ENCODE measurements at places on chromosomes 13 and 19. TPM values are rescaled to one million over a fixed set of nuclear protein-coding genes. Genes with fewer than 3 reads are reported as not detected.

DNA sequence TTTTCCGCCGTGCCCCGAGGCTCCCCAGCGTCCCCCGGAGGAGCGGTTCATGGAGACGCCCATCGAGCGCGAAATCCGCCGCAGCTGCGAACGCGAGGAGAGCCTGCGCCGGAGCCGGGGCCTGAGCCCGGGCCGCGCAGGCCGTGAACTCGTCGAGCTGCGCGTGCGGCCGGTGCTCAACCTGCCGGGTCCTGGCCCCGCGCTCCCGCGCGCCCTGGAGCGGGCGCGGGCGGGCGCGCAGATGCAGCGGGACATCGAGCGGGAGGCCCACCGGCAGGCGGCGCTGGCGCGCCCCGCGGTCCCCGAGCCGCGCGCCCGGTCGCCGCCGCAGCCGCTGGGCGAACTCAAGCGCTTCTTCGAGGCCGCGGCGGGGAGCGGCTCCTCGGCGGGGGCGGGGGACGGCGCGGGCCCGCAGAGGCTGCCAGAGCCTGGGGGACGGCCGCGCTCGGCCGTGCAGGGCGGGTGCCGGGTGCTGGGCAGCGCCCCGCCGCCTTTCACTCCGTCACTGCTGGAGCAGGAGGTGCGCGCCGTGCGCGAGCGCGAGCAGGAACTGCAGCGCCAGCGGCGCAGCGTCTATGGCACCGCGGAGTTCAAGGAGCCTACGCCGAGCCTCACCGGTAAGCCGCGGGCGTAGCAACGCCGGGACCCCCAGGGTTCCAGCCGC is 807 bp downstream of the MISP3 start:
- peak; percentile 82 for DNase-seq

- DNase-seq, result no peak
These were observed 186.2 kb upstream of the PCDH9 start for GRCh38 chr13:67416047-67416925.

GRCh38 chr13:68984688-68985319 is 1122.8 kb upstream of the ATXN8OS start:
- peak; percentile 10 for DNase-seq

DNA sequence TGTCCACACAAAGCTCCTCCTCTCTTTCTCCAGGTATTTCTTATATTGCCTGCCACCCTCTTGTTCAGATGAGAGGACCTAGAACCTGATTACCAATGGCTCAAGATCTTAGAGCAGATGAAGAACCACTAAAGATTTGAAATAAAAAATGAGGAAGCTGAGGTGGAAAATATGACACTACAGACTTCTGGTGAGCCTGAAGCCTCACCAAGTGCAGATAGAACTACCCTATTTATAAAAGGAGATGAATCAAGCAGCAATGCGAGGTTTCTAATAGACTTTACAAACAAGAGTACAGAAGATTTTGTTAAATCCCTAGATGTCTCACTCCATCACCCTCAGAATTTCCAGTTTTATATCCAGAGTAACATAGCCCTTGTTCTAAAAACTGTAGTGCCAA is 345.8 kb downstream of the TBC1D4 start:
- DNase-seq, result no peak

SERP2 gene
- 12.9 TPM for total RNA-seq

Measured in left cardiac atrium (tissue), 4 donors.